ENCODE measurements at places on chromosomes 6 and 20.

DNA sequence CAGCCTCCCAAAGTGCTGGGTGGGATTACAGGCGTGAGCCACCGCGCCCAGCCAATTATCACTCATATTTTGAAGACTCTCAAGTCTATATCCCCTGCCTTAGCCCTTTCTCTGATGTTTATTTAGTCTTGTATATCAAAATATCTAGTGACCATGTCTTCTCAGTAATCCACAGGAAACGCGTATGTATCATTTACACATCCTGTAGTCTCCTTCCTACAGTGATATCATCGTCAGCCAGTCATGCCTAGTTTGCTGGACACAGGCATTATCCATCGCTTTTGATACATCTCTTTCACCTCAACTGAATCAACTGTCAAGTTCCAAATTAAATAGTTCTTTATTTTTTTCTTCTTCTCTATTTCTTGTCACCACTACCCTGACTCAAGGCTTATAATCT, 223.7 kb downstream of the NKAIN2 start:
- no peak for DNase-seq

DNA sequence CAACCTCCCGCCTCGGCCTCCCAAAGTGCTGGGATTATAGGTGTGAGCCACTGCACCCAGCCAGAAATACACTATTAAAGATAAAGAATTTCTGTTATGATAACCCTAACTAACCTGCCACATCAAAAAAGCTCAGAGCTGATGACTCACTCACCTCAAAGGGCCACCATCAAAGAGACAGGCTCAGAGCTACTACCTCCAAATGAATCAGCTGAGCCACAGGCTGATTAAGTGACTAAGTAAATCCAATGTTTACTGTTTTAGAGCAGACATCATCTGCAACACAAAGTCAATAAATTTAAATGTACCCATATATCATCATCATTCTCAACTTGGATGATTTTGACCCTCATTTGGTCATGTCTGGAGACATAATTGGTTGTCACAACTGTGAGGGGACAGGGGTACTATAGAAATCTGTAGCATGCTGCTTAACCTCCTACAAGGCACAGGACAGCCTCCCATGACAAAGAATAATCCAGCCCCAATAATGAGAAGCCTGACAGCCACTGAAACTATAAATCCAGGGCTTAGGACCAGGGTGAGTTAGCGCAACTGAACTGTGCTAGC, 106.5 kb downstream of the ATP9A start:
- peak; percentile 65 for DNase-seq

GRCh38 chr6:33895296-33895695, 91.5 kb upstream of the MLN start:
- DNase-seq: peak; percentile 24

GRCh38 chr20:21437816-21438215, 40.5 kb upstream of the NKX2-4 start:
- no peak for DNase-seq

DNA sequence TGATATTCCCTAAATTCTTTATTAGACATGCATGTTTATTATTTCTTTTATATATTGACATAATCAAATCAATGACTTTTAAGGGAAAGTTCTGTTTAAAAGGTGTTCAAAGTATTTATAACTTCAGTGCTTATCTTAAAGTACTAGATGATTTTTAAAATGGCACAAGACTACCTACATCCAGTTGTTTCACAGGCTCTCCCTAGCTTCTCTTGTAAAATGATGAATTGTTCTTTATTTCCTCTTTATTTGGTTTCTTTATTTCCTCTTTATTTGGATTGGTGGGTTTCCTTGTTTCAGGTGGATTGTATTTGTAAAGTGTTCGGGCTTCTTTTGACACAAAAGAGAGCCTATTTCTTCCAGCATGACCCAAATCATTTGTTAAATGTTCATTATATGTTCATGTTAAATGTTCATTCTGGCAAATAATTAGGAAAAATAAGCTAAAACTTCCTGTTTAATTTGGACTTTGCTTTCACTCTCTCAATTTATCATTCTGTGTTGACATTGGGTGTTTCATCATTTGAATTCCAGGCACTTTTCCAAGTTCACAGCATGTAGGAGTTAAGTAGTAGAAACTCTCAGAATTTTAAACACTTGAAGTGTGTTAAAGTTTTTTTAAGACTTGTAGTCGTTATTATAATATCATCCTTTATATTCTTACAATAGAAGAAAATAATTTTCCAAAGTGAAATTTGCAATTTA, 24.6 kb downstream of the MLIP start:
- DNase-seq: no peak
